HepG2 (cell line): ENCODE measurements at places on chromosomes 3 and 15. TPM values are rescaled to one million over a fixed set of nuclear protein-coding genes. Genes with fewer than 3 reads are reported as not detected.

CPN2 gene
- total RNA-seq, result 16.3 and 27.7 TPM in 2 replicates

IL17RE gene
- 6.7 and 14.5 TPM in 2 replicates for total RNA-seq

LEKR1 gene
- 0.91 and 1.5 TPM in 2 replicates for total RNA-seq

AHSG gene
- total RNA-seq, result 916 and 2,043 TPM in 2 replicates

PRR23B gene
- total RNA-seq, result not detected in 2 replicates

TADA3 gene
- 37.1 and 43.3 TPM in 2 replicates for total RNA-seq

DNA sequence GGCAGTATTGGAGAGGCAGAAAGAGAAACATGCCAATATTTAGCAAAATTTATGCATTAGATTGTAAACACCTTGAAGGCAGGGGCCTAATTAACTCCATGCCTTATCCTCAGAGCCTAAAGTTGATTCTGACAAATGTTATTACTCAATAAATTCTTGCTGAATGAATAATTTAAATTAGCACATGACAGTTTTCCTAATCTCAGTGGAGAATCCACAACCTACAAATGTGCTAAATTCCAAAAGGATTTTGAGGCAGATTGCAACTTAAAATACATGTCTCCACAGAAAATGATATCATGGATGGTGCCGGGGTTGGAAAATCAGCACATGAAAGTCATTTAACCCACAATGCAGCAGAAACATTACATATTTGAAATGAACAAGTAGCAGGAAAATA, 41.1 kb upstream of the NANOGP8 start:
- no peaks in the 10 kb centered on the region for H3K36me3 ChIP-seq
- DNase-seq, result no peak
- H3K4me1 ChIP-seq, result no peaks in the 10 kb centered on the region
- no peak overlapping the region for H3K4me3 ChIP-seq
- H3K27me3 ChIP-seq, result no peaks in the 10 kb centered on the region
- no peak overlapping the region for H3K27ac ChIP-seq

- no peaks in the 10 kb centered on the region for H3K27me3 ChIP-seq
- no peak overlapping the region for H3K27ac ChIP-seq
- no peak overlapping the region for H3K4me3 ChIP-seq
- H3K4me1 ChIP-seq, result no peaks in the 10 kb centered on the region
- no peak for DNase-seq
- no peaks in the 10 kb centered on the region for H3K36me3 ChIP-seq
These were observed 164.5 kb downstream of the CADPS start for GRCh38 chr3:62710751-62711150.

DNA sequence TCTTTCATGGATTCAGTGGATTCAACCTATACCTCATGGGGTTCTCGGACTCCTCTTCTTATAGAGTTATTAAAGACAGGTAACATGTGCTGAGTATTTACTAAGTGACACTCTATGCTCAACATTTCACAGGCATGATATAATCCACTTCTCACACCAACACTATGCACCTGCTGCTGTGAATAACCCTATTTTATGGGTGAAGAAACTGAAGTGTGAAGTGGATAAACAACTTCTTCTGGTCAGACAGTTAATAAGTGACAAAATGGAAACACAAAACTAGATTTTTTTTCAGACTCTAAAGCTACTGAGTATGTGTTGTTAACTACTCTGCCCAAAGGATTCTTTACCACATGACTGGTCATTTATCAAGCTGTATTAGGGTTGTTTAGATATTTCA, 403.5 kb downstream of the DIPK2A start:
- H3K36me3 ChIP-seq, result no peaks in the 10 kb centered on the region
- H3K27ac ChIP-seq, result no peak overlapping the region
- H3K27me3 ChIP-seq, result no peaks in the 10 kb centered on the region
- no peaks in the 10 kb centered on the region for H3K4me1 ChIP-seq

GRCh38 chr3:52456169-52456799, 880 bp downstream of the NISCH start:
- H3K4me1 ChIP-seq, result peaks cover 57% of the 10 kb centered on the region
- H3K4me3 ChIP-seq, result peak overlapping the region; percentile 90
- H3K27me3 ChIP-seq, result no peaks in the 10 kb centered on the region; the same call in 2 of the 3 replicates
- H3K36me3 ChIP-seq, result peaks cover 9% of the 10 kb centered on the region
- peak overlapping the region; percentile 63 for H3K27ac ChIP-seq
- DNase-seq, result no peak

- peaks cover 12% of the 10 kb centered on the region for H3K4me1 ChIP-seq
- peak; percentile 21 for DNase-seq
- no peaks in the 10 kb centered on the region for H3K36me3 ChIP-seq
- no peak overlapping the region for H3K4me3 ChIP-seq
- no peaks in the 10 kb centered on the region for H3K27me3 ChIP-seq
- no peak overlapping the region for H3K27ac ChIP-seq
These were observed 59.5 kb upstream of the STRIT1 start for GRCh38 chr3:155352900-155353490.

- H3K36me3 ChIP-seq, result no peaks in the 10 kb centered on the region
- no peak overlapping the region for H3K27ac ChIP-seq
- peaks cover 1% of the 10 kb centered on the region; the same call in 1 of the 2 replicates for H3K27me3 ChIP-seq
- peaks cover 28% of the 10 kb centered on the region for H3K4me1 ChIP-seq
- no peak for DNase-seq
These were observed 848 bp downstream of the SYNM start for GRCh38 chr15:99105514-99106341.

DNA sequence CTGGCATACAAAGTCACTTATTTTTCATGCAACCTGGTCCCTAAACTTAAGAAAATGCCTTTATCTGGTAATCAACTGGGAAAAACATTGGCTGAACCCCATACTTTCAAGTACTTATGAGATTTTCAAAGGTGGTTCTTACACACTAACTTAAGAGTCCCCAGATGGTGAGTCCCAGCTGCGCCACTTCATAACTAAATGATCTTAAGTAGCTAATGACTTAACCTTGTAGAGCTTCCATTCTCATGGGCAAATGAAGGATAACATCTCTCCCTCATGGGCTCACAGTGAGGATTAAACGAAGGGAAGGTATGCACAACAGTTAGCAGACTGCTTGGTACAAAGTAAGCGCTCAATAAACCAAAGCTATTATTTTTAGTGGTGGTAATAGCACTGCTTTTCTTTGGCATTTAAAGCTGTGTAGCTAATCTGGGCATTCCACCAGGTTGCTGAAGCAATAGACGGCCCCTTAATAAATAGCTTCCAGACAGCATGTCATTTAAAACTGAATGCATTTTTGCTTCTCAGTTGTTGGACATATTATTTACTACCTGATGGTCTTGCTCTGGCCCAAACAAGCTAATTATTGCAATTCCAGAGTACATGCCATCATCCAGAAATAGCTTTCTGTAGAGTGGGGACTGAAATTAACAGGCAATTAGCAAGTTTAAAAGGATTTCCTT, 55.4 kb downstream of the LIPC start:
- no peaks in the 10 kb centered on the region for H3K27me3 ChIP-seq
- no peak overlapping the region for H3K4me3 ChIP-seq
- peaks cover 6% of the 10 kb centered on the region; the same call in 1 of the 2 replicates for H3K4me1 ChIP-seq
- no peaks in the 10 kb centered on the region for H3K36me3 ChIP-seq

- H3K27me3 ChIP-seq, result no peaks in the 10 kb centered on the region; the same call in 2 of the 3 replicates
- H3K4me1 ChIP-seq, result peaks cover 62% of the 10 kb centered on the region
- peak overlapping the region; percentile 96 for H3K27ac ChIP-seq
- H3K4me3 ChIP-seq, result peak overlapping the region; percentile 84
- H3K36me3 ChIP-seq, result no peaks in the 10 kb centered on the region
- DNase-seq, result peak; percentile 91
These were observed 365.9 kb upstream of the PROK2 start for GRCh38 chr3:72150634-72151412.

DNA sequence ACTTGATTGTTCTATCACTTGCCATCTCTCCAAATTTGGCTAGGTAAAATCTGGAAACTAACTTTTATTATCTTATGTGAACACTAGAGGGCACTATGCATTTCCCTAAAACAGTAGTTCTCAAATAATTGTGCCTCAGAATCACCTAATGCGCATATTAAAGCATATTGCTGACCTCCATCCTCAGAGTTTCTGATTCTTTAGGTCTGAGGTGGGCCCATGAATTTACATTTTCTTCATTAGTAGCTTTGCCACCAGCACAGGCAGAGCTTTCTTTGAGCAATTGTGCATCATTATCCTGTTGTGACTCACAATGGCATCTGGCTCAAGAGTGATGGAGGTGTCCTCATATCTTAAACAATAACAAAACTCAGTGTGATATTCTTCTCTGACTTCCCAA, 17.5 kb upstream of the BCHE start:
- no peaks in the 10 kb centered on the region for H3K27me3 ChIP-seq
- H3K36me3 ChIP-seq, result no peaks in the 10 kb centered on the region
- no peaks in the 10 kb centered on the region for H3K4me1 ChIP-seq
- peak; percentile 1 for DNase-seq
- no peak overlapping the region for H3K4me3 ChIP-seq
- H3K27ac ChIP-seq, result no peak overlapping the region
